GM04504 (cell line): ENCODE measurements at places on chromosomes 16 and 17.

DNA sequence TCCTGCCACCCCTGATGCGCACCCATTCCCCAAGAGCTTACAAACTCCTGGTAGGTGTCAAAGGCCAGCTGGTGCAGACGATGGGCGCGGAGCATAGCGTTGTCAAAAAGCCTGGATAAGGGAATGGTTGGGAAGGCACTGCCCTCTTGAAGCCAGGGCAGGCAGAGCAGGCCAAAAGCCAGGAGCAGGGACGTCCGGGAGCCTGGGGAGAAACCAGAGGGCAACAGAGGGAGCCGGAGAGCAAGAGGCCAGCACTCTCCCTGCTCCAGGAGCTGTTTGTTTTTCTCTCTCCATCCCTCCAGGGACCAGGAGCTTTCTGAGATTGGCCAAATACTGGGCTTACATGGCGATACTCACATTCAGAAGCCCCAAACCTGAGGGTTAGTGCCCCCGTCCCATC lies 334 bp downstream of the GH1 start:
- no peak for DNase-seq

- no peak for DNase-seq
Measured at GRCh38 chr16:27841061-27841801, 222.3 kb downstream of the GSG1L start.

DNA sequence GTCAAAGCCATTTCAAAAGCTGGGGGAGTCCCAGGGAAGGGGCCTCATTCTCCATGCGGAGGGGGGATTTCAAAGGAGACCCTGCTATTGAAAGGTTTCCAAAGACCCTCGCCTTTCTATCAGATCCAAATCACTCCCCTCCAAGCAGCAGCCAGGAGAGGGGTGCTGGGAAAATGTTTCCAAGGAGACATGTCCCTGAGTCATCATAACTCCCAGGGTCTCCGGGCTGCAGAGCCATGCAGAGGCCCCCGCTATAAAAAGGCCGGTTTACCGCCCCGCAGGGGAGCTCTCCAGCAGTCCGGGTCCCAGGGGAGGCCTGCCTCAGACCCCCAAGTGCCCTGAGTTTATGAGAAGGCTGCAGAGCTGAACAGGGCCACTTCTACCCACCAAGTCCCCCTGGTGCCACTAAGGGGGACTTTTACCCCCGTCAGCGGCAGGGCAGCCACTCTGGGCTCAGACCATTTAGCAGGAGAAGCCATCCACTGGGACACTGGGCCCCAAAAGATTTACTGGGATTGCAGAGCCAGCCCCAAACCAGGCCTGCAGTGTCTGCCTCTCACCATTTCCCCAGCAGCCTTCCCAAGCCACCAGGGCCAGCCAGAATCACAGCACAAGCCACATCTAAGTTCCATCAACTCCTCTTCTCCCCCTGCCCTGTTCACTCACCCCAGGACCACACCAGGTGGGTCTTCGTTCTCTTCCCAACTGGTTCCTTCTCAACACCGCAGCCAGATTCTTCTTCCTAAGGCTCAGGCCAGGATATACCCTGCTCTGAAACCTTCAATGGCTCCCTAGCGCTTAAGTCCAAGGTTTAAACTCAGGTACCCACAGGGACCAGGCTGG lies 234.4 kb downstream of the ZNF423 start:
- no peak for DNase-seq

DNA sequence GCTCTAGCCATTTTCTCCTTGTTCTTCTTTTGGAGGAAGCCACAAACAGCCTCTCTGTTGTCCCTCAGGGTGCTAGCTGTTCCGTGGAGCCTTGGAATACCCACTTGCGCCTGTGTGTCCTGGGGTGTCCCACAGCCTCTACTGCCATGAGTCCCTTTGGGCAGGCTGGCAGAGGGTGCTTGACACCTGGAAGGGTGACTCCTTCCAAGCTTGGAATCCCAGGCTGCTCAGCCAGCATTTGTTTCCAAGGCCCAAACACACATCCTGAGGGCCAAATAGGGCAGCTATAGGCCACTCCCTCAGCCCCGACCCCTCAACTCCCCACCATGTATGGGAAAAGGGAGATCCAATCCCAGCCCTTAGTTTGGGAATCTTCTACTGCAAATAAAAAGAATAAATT lies 14.9 kb downstream of the ZNHIT3 start:
- no peak for DNase-seq

- DNase-seq, result no peak
Measured at GRCh38 chr16:85557971-85558657, 55.0 kb upstream of the GSE1 start.

DNA sequence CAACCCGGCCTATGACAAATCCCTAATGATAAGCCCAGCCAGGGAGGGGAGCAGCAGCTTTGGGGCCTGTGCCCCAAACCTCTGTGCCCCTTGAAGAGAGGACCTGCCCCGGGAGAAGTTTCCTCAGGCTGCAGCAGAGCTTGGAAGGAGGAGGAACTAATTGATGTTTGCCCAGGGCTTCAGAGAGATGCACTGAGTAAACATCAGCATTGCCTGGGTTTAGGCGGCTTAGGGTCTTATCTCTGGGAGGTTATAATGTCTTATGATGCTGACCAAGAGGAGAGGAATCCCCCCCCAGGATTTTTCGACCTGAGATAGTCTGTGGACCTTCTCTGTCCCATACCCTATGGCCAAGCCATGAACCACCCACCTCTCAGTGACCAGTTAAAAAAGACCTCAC lies 148.7 kb upstream of the SDK2 start:
- no peak for DNase-seq
